ENCODE measurements at places on chromosomes 2 and 18. TPM values are rescaled to one million over a fixed set of nuclear protein-coding genes. Genes with fewer than 3 reads are reported as not detected.

DNA sequence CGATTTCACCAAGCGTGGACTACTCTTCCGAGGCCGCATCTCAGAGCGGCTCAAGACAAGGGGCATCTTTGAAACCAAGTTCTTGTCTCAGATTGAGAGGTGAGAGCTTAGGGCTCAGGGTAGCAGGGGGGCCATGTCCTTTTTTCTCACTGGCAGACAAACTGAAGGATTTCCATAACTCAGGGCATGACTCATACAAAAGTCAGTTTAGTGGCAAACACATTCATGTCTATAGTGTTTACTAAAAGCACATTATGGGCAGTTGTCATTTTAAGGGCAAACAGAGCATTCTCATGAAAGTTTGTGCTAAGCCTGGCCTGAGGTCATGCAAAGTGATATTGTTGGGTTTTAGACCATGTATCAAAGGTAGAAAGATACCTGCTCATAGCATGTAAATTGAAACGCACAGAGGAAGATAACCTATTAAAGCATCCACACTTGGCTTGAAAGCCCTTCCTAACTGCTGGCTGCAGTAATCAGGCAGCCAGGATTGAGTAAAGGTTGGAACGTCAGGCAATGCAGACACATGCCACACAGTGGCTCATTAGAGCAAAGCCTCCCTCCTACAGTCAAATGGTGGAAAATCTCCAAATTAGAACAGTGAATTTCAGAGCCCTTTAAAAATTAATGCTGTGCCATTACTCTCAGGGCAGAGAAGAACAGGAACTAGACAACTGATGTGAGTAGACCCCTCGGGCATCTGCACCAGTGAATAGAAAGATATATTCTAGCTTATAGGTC is 54.2 kb downstream of the HK2 start:
- no peak for DNase-seq

DNA sequence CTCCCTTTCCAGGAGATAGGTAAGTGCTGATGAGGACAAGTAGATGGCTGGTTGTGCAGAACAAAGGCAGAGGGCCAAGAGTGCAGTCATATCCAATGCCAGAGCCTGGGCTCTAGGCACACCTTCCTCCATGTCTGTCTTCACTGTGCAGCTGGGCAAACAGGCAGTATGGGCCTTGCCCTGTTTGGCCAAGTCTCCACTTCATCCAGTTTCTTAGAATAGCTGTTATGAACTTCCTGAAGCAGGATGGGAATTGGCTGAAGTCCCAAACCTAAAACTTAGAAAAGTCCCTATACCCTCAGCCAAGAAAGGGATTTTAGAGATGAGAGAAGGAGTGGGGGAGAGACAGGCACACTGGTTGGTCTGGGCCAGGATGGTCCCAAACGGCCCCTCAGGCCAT is 37.5 kb upstream of the CYP26B1 start:
- no peak for DNase-seq

DNA sequence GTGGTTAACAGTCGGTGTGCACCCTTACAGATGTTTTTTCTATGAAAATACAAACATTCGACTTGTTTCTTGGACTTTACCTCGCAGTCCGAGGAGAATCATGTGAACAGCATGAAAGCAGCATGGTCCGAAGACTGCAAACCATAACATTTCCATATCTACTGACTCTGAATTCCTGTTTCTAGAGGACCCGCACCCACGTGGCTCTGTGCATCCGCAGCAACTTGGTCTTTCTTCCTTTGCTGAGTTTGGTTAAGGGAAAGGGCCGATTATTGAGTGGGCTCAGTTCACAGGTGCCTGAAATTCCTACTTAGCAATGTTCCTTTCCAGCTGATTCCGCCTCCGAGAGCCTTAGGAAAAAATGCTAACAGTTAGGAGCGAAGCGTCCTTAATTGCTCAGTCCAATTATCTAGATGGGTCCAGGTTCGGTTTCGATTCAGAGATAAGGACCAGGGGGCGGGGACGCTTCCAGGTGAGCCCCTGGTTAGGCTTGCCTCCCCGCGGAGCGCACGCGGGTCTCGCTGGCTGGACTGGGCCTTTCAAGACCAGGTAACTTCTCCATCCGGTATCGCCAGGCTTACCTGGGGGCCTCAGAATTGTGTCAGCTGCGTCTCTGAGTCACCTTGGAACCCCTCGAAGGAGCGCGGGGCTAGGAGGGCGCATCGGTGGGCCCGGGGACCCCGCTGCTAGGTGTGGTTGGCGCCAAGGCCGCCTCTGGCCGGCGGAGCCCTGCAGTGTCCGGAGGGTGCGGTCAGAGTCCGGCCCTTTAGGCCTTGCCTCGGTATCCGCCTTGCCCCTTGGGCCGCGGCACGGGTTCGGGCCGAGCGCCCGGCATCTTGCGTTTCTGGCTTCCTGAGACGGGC is 1.1 kb upstream of the B3GNT2 start:
- no peak for DNase-seq

GRCh38 chr18:6591491-6591890 is 138.0 kb upstream of the ARHGAP28 start:
- DNase-seq: no peak

- no peak for DNase-seq
Measured at GRCh38 chr2:20421988-20422370, 24.9 kb upstream of the RHOB start.

The TFPI gene
- 0.71 TPM for polyA plus RNA-seq
